ENCODE measurements at places on chromosomes 4 and X.

- no peak for DNase-seq
Measured at GRCh38 chr4:123378794-123379193, 17.8 kb upstream of the SPRY1 start.

GRCh38 chr4:133424605-133425004 lies 275.5 kb downstream of the PCDH10 start:
- no peak for DNase-seq

- no peak for DNase-seq
Measured at GRCh38 chr4:113958766-113959538, 20.5 kb downstream of the ARSJ start.

DNA sequence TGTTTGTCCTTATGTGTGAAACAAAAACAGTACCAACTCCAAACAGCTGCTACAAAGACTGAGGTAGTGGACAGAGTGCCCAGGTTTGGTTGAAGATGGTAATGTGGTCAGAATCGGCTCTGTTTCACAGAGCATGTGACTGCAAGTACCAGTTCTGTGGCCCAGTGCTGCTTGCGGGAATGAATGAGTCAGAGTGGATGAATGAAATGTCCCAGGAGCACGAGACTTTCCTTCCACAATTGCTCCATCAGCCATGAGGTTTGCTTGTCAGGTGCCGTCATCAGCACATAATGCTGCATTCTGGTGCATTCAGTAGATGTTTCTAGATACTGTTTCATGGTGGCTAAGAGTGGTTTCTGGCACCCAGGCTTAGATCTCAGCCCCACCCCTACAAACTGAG lies 84.2 kb downstream of the GPR143 start:
- no peak for DNase-seq

DNA sequence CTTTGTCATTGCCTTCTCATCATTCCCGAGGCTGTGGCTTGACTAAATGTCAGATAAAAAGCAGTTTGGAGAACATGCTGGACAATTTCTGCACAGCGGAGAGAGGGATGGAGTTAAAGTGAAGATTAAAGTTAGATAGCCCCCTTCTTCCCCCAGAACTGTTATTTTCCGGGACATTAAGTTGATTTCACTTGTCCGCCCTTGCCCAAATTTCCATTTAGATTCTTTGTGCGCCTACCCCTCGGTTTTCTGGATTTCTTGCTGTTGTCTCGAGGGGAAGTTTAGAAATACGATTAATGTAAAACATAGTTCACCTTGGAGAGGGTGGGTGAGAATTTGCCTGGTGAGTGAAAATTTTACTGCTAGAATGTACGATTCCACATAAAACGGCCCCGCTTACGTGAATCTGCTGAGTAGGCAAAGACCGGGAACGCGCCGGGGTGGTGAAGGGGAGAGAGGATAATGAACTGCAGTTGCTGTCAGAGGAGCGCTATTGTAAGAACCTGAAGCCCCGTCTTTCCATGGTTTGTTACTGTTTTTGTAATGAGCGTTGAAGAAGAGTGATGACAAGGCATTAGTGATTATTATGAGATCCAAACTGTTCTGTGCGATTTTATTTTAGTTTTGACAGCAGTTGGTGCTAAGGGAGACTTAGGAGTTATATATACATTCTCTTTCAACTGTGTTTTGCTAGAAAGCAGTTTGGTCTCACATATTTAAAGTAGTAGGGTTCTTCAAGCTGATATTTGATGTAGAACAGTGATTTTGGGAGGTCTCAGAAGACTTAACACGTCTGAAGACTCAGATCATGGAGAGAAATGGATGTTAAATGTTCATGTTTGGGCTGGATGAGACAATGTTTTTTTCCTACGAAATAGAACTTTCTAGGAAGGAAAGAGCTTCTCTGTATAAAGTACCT lies 73.0 kb downstream of the AFF1 start:
- peak; percentile 68 for DNase-seq

GRCh38 chr4:69057620-69058409 lies 38.5 kb upstream of the UGT2B7 start:
- DNase-seq: no peak

GRCh38 chr4:147638942-147639341 lies 21.7 kb downstream of the TMEM184C start:
- DNase-seq: no peak

- DNase-seq: no peak
Measured at GRCh38 chr4:152369902-152370295, 166.0 kb downstream of the FBXW7 start.

DNA sequence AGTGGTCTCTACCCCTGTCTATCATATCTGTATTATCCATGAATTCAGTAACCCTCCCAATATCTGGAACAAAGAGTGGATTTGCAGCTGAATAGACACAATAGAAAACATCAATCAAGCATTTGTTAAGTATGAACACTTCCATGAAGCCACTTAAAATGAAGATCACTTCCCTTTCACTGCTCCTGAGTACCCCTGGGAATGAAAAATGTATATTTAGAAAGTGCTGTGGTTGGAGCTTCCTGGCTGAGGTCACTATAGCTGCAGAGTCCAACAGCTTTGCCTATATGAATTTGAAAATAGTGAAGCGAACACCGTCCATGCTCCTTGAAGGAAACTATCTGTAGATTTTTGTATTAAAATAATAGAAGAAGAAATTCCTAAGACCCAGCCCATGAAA lies 227.0 kb downstream of the DTHD1 start:
- no peak for DNase-seq

DNA sequence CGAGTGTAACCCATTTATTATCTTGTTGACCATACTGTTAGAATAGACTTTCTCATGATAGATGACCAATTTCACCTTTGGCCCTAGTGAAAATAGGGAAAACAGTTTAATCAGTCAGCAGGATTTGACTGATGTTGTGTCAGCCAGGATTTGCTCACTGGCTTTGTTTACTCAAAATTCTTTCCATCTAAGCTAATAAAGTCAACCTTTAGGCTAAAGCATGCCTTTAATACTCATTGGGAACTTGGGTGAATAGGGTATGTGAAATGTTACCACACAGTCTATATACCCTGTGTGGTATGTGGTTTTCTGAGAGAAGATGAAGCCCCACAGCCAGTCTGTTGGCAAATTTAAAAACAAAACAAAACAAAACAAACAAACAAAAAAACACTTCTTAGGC lies 18.7 kb upstream of the SPANXB1 start:
- no peak for DNase-seq

- DNase-seq: no peak
Measured at GRCh38 chr4:120156120-120156718, 89.6 kb upstream of the MAD2L1 start.

DNA sequence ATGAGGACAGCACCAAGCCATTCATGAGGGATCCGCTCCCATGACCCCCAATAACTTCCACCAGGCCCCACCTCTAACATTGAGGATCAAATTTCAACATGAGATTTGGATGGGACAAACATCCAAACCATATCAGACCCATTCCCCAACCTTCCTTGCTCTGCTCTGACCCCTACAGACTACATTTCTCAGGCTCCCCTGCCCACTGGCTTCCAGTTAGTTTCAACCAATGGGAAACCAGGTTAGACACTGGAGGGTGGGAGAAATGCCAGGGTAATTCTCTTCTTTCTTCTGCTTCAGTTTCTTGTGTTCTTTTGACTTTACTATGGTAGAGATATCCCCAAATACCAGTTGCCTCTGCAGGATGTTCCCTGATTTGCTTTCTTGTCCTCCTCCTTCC lies 125.7 kb downstream of the CLCN4 start:
- no peak for DNase-seq

- DNase-seq: no peak
Measured at GRCh38 chr4:158760866-158761265, 8.0 kb upstream of the FNIP2 start.

DNA sequence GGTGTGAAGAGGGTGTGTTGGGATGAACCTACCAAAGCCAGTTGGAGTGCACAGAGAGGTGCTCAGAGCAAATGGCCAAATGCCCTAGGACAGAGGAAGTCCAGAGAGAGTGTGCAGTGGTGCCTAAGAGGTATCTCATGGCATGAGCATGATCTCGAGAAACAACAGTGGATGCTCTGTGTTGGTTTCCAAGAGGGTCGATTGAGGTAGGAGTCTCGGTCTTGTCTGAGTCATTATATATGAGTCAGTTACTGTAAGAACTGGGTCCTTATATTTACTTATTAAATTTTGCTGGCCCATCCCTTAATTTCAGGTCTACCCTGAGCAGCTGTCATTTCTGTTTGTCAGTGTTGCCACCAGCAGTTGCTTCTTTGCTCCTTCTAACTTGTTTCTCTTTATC lies 86.6 kb upstream of the TMEM150C start:
- no peak for DNase-seq

DNA sequence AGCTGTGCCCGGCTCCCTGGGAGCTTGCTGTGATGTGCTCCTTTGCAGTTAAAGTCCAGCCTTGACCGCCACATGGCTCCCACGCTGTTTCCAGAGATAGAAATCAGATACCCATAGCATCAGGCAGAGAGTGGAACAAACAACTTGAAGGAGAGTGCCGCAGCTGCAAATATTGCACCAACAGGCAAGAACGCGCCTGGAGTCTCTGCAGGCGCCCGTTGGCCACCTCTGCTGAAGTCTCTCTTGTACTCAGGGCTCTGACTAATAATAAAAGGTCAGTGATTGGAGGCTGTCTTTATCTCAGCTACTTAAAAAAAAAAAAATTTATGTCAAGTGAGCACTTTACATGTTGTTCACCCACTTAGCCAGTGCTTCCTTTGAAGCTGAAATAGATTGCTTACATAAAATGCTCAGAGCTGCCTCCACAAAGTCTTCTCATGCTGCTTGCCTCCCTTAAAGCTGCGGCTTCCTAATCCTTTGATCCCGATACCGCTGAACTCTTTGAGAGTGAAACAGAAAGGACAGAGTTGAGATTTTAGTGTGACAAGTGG lies 30.9 kb upstream of the TENM3 start:
- no peak for DNase-seq

GRCh38 chr4:147846318-147847155 lies 114.6 kb downstream of the ARHGAP10 start:
- DNase-seq: no peak

- DNase-seq: no peak
Measured at GRCh38 chr4:159600061-159600460, 497.2 kb downstream of the RAPGEF2 start.

DNA sequence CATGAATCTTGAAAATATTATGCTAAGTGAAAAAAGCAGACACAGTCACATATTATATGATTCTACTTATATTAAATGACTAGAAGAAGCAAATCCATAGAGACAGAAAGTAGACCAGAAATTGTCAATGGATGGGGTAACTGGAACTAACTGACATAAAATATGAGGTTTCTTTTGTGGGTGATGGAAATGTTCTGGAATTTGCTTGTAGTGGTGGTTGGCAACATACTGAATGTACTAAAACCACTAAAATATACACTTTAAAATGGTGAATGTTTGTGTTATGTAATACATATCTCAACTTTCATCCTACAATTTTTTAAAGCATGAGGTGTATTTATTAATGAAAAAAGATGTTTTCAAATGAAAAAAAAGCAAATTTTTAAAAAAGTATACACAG lies 14.7 kb downstream of the CNOT6L start:
- DNase-seq: no peak

DNA sequence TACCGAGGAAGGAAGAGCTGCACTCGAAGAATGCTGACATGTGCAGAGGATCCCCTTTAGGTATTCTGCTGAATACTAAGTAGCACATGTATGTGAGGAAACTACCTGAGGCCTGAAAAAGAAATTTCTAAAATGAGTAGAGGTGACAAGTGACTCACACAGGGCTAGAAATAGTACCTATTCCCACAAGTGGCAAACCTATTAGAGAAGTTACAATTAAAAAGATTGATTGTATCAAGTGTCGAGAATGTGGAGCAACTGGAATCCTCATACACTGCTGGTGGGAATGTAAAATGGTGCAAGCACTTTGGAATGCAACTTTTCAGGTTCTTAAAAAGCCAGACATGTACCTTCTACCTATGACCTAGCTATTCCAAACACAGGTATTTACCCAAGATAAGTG lies 47.4 kb downstream of the CCSER1 start:
- no peak for DNase-seq

GRCh38 chr4:113232194-113232593 lies 182.7 kb downstream of the ANK2 start:
- DNase-seq: no peak

- DNase-seq: no peak
Measured at GRCh38 chr4:77062856-77063255, 12.9 kb downstream of the CCNI start.

DNA sequence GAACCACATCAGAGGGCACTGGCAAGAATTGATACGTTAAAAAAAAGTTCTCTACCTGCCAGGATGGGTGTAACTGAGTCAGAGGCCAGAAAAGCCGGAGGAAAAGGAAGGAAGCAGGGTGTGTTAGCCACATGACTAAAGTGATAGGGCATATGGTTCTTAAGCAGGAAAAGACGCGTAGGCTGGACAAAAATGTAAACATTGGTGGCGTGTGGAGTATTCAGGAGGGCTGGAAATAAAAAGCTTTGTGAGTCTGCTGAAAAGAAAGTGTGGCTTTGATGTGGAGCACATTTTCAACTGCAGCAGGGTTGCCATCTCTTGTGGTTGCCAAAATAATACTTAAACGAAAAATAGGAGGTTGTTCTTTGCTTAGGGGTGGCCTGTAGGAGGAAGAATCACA lies 186.5 kb upstream of the RPL34 start:
- no peak for DNase-seq

DNA sequence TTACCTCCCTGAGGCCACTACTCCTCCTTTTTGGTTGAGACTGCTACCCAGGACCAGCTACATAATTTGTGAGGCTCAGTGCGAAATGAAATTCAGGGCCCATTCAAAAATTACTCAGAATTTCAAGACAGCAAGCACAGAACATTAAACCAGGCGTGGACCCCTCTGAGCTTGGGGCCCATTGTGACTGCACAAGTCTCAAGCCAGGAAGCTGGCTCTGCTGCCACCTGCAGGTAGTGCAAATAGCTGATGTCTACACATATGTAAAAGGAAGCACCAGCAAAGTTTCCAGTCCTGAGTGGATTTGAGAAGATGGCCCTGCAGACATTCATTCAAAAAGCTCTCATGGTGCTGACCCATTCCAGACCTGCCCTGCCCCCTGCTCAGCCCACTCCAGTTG lies 213.4 kb upstream of the LNX1 start:
- peak; percentile 30 for DNase-seq

DNA sequence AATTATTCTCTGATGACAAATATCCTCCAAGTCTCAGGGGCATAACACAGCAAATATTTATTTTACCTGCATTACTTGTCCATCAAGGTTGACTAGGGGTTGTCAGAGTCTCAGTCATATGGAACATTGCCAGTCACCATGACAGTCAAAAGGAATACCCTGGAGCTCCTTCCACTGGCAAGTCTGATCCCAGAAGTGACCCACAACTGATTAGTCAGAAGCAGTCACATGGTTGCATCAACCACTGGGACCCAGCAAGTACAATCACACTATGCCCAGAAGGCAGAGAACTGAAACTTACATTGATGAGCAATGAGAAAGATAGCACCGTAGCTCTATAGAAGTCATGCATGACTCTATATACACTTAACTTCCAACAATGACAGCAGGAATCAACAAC lies 41.9 kb upstream of the SOD3 start:
- no peak for DNase-seq

DNA sequence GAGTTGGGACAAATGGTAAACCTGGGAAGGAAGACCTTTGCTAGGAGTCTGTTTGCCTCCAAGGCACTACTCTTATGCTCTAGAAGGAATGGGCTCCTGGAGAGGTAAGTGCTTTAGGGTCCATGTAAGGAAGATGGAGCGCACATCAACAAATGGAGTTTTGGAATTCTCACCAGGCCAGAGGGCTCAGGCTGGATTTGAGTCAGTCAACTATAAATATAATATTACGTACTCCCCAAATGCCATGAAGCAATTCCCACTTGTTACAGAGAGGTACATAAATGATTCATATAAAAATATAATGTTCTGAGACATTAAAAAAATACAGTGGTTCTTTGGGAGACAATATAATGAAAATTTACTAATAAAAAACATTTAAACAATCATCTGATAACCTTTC lies 1.6 kb upstream of the SLC9B1 start:
- no peak for DNase-seq
